Sigmoid colon (tissue), 7 donors: ENCODE measurements at places on chromosomes 12 and 14. TPM values are rescaled to one million over a fixed set of nuclear protein-coding genes. Genes with fewer than 3 reads are reported as not detected.

The HOXC6 gene
- polyA plus RNA-seq: not detected

The TAS2R13 gene
- polyA plus RNA-seq: 0.20 TPM

The LYZ gene
- 108 TPM for polyA plus RNA-seq

The DNAI7 gene
- not detected for polyA plus RNA-seq

The SLC6A13 gene
- not detected for polyA plus RNA-seq

The CSAD gene
- 25.8 TPM for polyA plus RNA-seq

DNA sequence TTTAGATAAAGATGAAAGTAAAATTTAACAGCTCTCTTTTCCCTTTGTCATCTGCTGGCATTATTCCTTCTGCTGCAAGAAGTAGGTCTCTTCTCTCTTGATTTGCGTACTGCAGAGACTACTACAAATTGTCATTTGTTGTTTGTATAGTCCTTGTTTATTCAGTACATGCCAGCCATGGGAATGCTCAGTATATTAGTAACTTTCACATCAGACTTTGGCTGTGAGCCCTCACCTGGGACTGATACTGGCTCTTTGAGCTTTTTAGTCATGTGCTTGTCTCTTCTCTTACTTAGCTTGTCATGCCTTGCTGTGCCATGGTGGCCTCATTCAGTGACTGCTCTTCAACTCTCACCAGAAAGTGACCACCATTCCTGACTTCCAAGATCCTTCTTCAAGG, 169.8 kb downstream of the PRKCH start:
- no peaks in the 10 kb centered on the region for H3K27me3 ChIP-seq
- H3K4me1 ChIP-seq: no peaks in the 10 kb centered on the region
- DNase-seq: no peak
- H3K27ac ChIP-seq: no peak overlapping the region
- no peak overlapping the region for H3K4me3 ChIP-seq
- no peaks in the 10 kb centered on the region for H3K36me3 ChIP-seq

DNA sequence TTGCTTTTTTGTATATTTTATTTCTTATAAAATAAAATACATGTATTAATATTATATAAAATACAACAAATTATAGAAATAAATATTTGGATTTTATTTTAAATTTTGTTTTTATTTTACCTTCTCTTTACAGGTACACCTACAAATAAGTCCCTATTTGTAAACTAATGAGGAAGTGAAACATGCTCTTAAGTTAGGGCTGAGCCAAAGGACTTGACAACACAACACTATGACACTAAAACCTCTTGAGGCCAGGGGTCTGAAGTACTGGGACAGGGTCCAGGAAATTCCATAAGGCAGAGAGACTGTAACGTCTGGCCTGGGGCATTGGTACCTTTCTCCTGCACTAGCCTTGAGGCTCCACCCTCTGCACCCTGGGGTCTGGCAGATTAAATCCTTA, 293.2 kb downstream of the FOXN3 start:
- no peak overlapping the region for H3K27ac ChIP-seq
- DNase-seq: no peak
- no peaks in the 10 kb centered on the region for H3K27me3 ChIP-seq
- H3K4me3 ChIP-seq: no peak overlapping the region
